ENCODE measurements at places on chromosomes 5 and 9. TPM values are rescaled to one million over a fixed set of nuclear protein-coding genes. Genes with fewer than 3 reads are reported as not detected.

Gene ANKRD31
- total RNA-seq: 0.09 TPM

Gene GARIN3
- not detected for total RNA-seq

GRCh38 chr9:135277219-135278201 is 190.0 kb downstream of the OLFM1 start:
- no peak for DNase-seq
- H3K4me3 ChIP-seq: no peak overlapping the region
- no peaks in the 10 kb centered on the region for H3K4me1 ChIP-seq
- no peaks in the 10 kb centered on the region for H3K27me3 ChIP-seq
- no peak overlapping the region for H3K27ac ChIP-seq
- no peaks in the 10 kb centered on the region for H3K36me3 ChIP-seq

DNA sequence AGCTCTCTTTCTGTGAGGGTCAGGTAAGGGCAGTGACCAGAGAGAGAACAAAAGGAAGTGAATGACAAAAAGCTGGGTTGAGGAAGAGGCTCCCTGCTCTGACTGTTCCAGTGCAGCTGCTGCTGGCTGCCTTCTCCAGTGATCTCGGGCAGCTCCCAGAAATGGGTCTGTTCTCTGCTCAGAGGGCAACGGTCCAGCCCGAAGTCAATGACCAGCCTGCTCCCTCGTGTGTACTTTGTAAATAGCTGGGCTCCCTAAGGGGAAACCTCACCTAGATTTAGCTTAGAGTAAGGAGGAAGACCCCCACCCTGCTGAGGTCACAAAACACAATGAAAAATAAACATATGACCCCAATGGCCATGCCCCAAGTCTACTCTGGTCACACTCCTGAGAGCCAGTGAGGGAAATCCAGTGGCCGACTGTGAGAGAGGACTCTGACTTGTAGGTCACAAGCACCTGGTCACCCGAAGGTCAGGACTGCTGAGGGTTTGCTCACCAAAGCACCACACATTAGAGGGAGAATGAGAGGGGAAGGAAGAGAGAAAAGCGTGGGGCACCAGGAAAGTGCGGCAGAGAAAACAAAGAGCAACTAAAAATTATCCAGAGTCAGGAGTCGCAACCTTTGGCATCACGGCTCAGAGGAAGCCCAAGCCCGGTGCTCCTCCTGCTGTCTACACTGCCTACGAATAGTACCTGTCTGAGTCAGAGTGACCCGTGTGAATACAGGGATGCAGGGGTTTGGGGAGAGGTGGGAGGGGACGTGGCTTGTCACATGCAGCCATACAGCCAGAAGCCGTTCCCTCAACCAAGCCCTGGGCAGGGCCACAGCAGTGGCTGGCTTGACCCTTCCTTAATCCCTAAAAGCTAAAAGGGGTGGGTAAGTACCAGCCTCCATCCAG is 19.8 kb downstream of the NIPAL4 start:
- no peak for DNase-seq
- H3K36me3 ChIP-seq: peaks cover 4% of the 10 kb centered on the region
- H3K4me3 ChIP-seq: no peak overlapping the region
- H3K4me1 ChIP-seq: peaks cover 20% of the 10 kb centered on the region

DNA sequence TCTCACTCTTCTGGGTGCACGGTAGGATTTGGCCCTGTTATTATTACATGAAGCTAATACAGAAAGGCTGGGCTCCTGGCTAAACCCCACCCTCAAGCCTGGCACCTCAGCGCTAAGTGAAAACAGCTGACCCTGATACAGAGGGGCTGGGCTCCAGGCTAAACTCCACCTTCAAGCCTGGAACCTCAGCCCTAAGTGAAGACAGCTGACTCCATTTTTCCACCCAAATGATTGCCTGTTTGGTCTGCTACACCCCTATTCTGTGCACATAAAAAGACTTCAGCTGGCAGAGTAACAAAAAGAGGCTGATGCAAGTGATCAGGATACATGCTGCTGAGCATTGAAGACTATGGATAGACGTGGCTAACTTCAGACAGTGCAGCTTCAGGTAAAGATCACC is 148.4 kb upstream of the CLINT1 start:
- H3K4me1 ChIP-seq: peaks cover 16% of the 10 kb centered on the region

DNA sequence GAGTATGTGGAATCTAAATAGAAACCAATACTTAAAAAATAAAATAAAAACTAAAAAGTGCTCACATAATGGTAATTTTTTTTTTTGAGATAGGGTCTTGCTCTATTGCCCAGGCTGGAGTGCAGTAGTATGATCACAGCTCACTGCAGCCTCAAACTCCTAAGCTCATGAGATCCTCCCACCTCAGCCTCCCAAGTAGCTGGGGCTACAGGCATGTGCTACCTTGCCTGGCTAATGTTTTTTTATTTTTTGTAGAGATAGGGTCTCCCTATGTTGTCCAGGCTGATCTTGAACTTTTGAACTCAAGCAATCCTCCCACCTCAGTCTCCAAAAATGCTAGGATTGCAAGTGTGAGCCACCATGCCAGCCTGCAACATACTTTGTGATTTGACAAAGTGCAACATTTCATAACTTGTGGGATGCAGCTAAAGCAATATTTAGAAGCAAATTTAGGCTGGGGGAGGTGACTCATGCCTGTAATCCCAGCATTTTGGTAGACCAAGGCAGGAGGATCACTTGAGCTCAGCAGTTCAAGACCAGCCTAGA is 18.4 kb downstream of the AP3B1 start:
- H3K36me3 ChIP-seq: no peaks in the 10 kb centered on the region
- no peak overlapping the region for H3K4me3 ChIP-seq
- no peaks in the 10 kb centered on the region for H3K27me3 ChIP-seq
- no peak for DNase-seq
- H3K27ac ChIP-seq: no peak overlapping the region
- H3K4me1 ChIP-seq: peaks cover 39% of the 10 kb centered on the region

DNA sequence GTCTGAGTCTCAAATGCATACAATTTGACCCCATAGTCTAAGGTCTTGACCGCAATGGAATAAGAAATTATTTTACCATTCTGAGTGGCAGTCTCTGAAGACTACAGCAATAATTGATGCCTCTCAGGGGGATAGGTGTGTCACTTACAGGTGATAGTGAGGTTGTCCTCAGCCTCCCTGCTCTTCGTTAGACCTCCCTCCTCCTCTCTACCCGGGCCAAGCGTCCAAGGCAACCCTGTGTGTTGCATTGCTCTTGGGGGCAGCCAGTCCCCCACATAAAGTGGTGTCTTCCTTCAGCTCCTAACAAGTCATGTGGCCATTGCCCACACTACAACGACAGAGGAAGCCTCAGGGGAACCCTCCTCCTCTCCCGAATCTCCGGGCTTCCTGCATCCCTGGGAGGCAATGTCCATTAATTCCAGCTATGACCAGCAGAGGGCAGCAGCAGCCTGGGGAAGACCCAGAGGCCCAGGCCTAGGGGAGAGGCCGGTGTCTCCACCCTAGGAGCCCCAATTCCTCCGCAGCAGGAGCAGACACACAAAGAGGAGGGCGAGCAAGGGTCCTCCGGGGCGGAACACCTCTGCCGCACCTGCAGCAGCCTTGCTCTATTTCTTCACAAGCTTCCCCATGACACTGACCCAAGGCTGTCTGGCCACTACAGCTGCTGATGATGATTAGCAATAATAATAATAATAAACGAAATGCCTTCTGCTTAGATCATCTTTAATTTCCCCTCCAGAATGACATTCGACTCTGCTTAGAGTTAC is 134.8 kb downstream of the KCNIP1 start:
- H3K27me3 ChIP-seq: peaks cover 5% of the 10 kb centered on the region
- H3K4me3 ChIP-seq: peak overlapping the region; percentile 2
- H3K4me1 ChIP-seq: peaks cover 46% of the 10 kb centered on the region
- H3K27ac ChIP-seq: no peak overlapping the region
- H3K36me3 ChIP-seq: no peaks in the 10 kb centered on the region

DNA sequence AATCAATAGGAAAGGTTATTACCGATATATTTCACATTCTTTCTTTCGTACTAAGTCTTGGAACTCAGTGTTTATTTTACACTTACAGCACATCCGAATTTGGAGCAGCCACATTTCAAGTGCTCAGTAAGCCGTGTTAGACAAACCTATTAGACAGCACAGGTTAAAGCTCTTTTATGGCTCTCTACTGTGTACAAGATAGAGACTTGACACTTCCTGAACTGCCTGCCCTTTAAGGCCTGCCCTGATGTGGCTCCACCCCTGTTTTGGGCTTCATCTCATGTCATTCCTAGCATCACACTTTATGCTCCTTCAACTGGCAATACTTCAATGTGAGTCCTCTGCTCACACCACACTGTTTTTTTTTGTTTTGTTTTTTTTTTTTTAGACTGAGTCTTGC is 23.5 kb upstream of the SUSD1 start:
- no peaks in the 10 kb centered on the region for H3K36me3 ChIP-seq
- H3K27ac ChIP-seq: no peak overlapping the region
- no peak for DNase-seq
- peaks cover 10% of the 10 kb centered on the region for H3K4me1 ChIP-seq
- no peaks in the 10 kb centered on the region for H3K27me3 ChIP-seq

GRCh38 chr5:65163698-65164097 is 318.0 kb downstream of the ADAMTS6 start:
- H3K27me3 ChIP-seq: no peaks in the 10 kb centered on the region
- DNase-seq: no peak
- H3K4me3 ChIP-seq: no peak overlapping the region
- no peak overlapping the region for H3K27ac ChIP-seq

GRCh38 chr5:80083101-80083890 is 48.1 kb downstream of the THBS4 start:
- H3K4me1 ChIP-seq: peaks cover 11% of the 10 kb centered on the region
- H3K4me3 ChIP-seq: no peak overlapping the region
- no peaks in the 10 kb centered on the region for H3K36me3 ChIP-seq
- H3K27ac ChIP-seq: no peak overlapping the region
- no peaks in the 10 kb centered on the region for H3K27me3 ChIP-seq

DNA sequence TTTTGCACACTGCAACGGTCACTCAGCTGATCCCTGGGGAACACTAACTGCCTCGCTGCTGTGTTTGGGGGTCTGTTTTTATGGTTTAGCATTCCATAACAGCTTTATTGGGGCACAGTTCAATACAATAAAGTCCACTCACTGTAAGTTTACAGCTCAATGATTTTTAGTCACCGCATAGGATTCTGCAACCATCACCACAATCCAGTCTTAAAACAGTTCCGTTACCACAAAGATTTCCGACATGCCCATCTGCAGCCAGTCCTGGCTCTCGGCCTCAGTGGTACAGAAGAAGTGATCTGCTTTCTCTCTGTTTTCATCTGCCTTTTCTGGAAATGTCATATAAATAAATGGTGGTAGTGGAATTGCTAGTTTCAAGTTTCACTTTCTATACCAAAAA is 23.6 kb downstream of the OR2V2 start:
- H3K27ac ChIP-seq: no peak overlapping the region
- H3K4me1 ChIP-seq: peaks cover 25% of the 10 kb centered on the region
- DNase-seq: no peak
- peak overlapping the region; percentile 84 for H3K4me3 ChIP-seq
- peaks cover 66% of the 10 kb centered on the region for H3K27me3 ChIP-seq

DNA sequence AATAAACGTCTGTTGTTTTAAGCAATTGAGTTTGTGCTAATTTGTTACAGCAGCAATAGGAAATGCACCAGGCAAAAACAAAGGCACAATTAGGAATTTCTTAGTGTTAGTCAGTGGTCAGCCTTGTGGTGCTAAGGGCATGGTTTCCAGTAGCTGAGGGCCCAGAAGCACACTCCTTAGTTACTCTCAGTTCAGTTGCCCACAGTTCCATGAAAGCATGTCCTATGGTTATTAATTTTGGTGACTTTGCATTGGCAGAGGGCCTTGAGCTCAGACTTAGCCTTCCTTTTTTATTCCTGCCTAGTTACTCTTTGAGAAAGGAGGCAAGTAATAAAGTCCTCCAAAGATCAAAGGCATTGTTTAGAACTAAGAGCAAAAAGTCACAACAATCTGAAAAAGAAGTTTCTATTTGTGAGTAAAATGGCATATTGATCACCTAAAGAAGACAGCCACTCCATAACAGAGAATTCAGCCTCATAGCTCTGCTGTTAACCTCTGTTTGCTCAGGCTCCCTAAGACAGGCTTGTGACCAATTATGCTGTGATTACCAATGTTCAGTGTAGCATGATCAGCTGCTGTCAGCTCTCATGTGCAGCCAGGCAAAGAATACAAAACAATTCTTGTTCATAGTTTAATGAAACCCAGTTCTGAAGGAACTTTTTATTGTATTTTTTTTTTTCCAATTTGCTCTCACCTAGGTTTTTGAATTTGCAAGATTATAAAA is 57.0 kb upstream of the MROH2B start:
- peaks cover 9% of the 10 kb centered on the region for H3K4me1 ChIP-seq
- no peak overlapping the region for H3K27ac ChIP-seq
- H3K36me3 ChIP-seq: peaks cover under 1% of the 10 kb centered on the region

- no peak for DNase-seq
- no peak overlapping the region for H3K27ac ChIP-seq
- H3K36me3 ChIP-seq: peaks cover 14% of the 10 kb centered on the region
- H3K4me3 ChIP-seq: no peak overlapping the region
- no peaks in the 10 kb centered on the region for H3K27me3 ChIP-seq
Measured at GRCh38 chr5:129691220-129691619, 56.7 kb upstream of the MINAR2 start.

- H3K4me1 ChIP-seq: peaks cover 7% of the 10 kb centered on the region
- peaks cover 3% of the 10 kb centered on the region for H3K36me3 ChIP-seq
- H3K4me3 ChIP-seq: no peak overlapping the region
Measured at GRCh38 chr5:67435032-67435431, 238.4 kb upstream of the CD180 start.

DNA sequence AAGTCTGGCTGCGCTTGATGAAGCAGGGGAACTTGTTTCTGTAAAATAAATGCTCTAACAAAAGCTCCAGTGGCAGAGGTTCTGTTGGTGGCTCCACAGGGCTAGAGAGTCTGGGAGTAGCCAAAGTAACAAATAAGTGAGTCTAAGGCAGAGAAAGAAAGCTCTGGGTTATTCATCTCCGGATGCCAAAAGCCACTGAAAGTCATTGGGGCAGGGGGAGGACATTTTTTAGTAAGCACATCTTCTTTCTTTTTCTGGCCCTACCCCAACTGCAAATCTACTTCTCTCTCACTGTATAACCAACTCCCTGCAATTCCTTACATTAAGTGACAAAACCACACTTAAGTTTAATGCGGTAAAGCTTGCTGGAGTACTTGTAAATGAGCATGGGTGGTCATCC is 141.6 kb downstream of the INSYN2B start:
- no peak overlapping the region for H3K4me3 ChIP-seq
- H3K27me3 ChIP-seq: no peaks in the 10 kb centered on the region
- no peaks in the 10 kb centered on the region for H3K36me3 ChIP-seq
- no peak overlapping the region for H3K27ac ChIP-seq
